Kidney epithelial cell (primary cell): ENCODE measurements at places on chromosomes 6 and 20. TPM values are rescaled to one million over a fixed set of nuclear protein-coding genes. Genes with fewer than 3 reads are reported as not detected.

- DNase-seq, result no peak
Measured at GRCh38 chr6:56511591-56511990, 131.1 kb downstream of the DST start.

DNA sequence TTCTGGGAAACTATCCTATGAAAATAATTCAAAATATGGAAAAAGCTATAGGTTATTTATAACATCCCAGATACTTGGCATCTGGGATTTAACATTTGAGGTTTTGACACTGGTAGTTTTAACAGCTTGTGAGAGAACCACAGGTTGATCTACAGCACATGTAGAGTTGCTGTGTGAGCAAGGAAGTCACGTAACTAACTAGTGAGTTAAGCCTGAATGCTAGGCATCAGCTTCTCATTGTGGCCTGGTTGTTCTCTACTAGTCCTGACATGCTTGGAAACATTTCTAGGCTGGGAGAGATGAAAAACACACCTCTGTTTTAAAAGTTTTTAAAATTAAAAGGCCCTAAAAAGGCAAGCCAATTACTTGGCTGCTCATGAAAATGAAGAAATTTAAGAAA is 28.2 kb downstream of the ESF1 start:
- DNase-seq, result no peak

DNA sequence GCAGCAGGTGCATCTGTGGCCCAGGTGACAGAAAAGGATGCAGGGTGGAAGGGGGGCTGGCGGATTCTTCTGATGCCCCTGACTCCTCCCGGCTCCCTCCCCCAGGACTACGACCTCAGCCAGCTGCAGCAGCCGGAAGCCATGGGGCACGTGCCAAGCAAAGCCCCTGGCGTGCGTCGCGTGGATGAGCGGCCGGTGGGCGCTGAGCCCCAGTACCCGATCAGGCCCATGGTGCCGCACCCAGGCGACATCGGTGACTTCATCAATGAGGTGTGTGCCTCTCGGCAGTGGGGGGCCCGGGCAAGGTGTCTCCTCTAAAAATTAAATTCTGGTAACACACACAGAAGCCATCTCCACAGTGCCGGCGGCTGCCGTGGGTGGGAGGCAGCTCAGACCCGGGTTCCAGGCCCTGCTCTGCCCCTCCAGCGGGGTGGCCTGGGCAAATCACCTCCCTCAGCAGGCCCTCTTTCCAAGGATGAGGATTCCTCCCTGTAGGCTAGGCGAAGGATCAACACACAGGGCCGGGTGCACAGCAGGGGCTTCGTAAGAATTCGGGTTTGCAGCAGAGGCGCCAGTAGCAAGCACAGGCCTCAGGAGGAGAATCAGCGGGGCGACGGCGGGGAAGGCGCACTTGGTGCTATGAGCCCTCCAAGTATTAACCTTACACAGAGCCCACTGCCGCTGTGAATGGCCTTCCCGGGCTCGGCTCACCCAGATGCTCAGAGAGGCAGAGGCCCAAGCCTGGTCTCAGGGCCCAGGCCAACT is 131.5 kb downstream of the TAF4 start:
- DNase-seq, result no peak

The MATN4 gene
- total RNA-seq, result not detected in 2 replicates

The TPD52L1 gene
- 57.7 and 63.3 TPM in 2 replicates for total RNA-seq

DNA sequence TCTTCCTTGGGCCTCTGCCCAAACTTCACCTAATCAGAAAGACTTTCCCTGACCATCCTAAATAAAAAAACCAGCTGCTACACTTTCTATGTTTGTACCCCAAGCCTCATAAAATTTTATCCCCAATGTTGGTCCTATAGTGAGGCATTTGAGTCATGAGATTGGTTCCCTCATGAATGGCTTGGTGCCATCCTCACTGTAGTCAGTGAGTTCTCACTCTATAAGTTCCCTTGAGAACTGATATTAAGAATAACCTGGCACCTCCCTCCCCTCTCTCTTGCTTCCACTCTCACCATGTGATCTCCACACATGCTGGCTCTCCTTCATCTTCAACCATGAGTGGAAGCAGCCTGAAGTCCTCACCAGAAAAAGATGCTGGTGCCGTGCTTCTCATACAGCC is 316.9 kb upstream of the PRDM1 start:
- DNase-seq, result no peak

DNA sequence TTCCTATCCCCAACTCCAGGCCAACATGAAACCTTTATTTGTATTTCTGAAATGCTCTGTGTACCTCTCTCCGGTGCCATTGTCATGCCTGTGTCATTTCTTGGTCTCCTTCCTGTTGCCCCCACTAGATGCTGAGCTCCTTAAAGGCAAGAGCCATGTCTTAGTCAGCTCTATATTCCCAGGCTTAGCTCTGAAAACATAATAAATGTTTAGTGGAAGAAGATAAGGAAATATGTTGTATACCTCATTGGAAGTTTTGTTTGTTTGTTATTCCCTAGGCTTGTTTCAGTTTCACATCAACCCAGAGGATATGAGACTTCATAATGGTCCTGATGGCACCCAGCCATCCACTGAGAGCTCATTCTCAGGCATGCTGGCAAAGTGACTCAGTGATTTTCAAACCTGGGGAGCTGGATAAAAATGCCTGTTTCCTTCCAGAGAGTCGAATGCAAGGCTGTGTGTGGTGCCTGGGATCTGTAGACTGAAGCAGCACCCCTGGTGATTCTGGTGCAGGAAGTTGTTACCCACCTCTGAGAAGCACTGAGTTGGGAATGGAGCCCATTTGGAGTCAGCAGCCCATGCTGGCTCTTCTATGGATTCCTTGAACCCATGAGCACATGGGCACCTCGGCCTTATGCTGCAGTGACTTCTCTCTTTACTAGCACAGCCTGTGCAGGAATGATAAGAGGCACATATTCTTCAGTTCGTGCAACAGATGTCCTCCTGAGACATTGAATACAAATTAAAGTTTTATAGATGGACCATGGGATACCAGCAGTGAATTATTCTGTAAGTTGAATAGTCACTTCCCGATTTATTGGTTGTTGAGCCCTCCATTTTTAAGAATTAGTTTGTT is 205.2 kb downstream of the FARS2 start:
- no peak for DNase-seq

GRCh38 chr20:50393242-50393641 is 116.9 kb upstream of the PTPN1 start:
- DNase-seq, result no peak

GRCh38 chr6:168996356-168996625 is 257.4 kb downstream of the THBS2 start:
- DNase-seq, result no peak

DNA sequence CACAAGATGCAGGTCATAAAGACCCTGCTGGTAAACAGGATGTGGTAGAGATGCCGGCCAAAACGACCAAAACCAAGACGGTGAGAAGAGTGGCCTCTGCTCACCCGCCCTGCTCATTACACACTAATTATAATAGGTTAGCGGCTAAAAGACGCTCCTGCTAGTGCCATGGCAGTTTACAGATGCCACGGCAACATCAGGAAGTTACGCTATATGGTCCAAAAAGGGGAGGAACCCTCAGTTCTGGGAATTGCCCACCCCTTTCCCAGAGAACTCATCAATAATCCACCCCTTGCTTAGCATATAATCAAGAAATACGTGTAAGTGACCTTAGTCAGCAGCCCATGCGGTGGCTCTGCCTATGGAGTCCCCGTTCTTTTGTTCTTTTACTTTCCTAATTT is 17.6 kb downstream of the BHLHE23 start:
- no peak for DNase-seq

The PACSIN1 gene
- 0.04 TPM in 1 of 2 replicates, not detected in the other for total RNA-seq

DNA sequence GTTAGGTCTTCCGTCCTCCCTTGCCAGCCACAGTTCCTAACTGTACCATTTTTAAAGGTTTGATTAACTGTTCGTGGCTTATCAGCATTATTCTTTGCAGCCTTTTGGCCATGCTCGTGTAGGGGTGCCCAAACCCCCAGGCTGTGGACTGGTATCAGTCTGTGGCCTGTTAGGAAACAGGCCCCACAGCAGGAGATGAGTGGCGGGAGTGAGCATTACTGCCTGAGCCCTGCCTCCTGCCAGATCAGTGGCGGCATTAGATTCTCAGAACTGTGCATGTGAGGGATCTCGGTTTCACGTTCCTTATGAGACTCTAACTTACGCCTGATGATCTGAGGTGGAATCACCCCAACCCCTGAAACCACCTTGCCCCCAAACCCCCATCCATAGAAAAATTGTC is 79.3 kb downstream of the TBC1D7 start:
- DNase-seq, result no peak

- DNase-seq, result no peak
Measured at GRCh38 chr6:54778731-54779130, 67.8 kb upstream of the FAM83B start.

The ARMH2 gene
- total RNA-seq, result not detected in 2 replicates

DNA sequence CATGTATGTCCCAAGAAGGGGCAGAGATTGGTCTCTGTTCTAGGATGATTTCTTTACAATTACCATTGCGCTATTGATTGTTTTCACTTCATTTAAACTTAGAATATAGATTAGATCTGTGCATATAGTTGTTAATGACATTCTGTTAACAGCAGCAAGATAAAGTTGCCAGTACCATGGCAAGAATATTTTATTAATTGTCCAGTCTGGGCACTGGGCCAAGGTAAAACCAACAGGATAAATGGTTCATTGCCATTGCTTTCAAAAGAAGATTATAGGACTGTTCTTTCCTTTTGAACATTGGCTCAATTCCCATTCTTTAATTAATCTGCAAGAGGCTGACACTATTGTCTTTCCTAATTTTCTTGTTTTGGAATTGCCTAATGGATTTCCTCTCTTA is 592.4 kb downstream of the RFPL4B start:
- no peak for DNase-seq

The RNF144B gene
- 13.2 and 15.5 TPM in 2 replicates for total RNA-seq

The CTSA gene
- 136 and 192 TPM in 2 replicates for total RNA-seq

The OR2J3 gene
- total RNA-seq, result not detected in 2 replicates

The NOTCH4 gene
- 2.4 and 2.9 TPM in 2 replicates for total RNA-seq

DNA sequence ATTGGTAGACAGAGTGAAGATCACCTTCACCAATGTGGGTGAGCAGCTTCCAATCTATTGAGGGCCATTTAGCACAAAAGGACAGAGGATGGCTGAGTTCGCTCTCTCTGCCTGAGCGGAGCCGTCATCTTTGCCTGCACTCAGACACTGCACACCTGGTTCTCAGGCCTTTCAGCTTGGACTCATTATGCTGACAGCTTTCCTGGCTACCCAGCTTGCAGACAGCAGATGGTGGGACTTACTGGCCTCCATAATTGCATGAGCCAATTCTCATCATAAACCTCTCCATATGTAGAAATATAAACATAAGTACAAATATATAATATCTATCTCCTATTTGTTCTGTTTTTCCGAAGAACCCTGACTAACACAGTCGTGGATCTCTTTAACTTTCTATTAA is 13.7 kb downstream of the TBXT start:
- DNase-seq, result no peak

The LKAAEAR1 gene
- not detected in 2 replicates for total RNA-seq

GRCh38 chr6:27541212-27541932 is 68.5 kb upstream of the ZNF184 start:
- DNase-seq, result no peak

DNA sequence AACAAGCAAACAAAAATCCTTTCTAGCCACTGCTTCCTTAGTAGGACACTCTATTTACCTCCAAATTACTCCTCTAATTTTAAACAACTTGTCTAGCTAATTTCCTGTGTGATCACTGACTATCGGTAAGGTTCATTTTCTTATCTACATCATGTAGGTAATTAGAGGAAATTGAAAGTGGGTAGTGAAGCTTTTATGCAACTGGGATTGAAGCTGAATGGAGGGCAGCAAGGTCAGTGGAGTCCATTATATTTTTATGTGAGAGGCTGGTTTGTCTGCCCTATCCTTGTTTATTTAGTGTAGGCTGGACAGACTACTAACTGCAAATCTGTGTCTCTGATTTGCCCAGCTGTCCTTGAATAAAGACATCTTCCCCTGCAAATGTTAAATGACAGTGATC is 88.5 kb upstream of the SIM1 start:
- DNase-seq, result no peak

DNA sequence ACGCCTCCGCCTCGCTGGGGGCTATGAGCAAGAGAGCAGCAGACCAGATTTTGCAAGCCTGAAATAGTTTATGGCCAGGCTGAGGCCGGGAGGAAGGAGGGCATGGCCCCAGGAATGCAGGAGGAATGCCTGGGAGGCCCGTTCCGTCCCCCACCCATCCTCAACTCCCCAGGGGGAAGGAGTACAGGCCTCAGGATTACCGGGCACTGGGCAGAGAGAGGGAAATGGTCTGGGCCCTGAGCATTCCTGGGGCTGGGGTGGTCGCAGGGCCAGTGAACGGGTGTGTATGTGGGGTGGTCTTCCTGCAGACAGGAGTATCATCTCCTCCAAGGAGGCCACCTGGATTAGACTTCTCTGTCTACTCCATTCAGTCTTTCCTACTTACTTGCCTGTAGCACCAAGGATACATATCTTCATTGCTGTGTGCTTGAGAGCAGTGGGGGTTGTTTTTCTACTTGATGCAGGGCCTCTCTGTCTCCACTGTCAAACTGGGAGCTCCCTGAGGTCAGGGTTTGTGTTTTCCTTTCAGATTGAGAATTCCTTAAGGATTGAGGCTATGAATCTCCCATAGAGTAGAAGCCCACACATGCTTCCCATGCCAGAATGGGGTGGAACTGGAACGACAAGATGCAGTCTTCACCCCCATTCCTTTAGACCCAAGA is 81.3 kb downstream of the VEGFA start:
- DNase-seq, result no peak

GRCh38 chr6:99613409-99613704 is 6.7 kb downstream of the PRDM13 start:
- no peak for DNase-seq

DNA sequence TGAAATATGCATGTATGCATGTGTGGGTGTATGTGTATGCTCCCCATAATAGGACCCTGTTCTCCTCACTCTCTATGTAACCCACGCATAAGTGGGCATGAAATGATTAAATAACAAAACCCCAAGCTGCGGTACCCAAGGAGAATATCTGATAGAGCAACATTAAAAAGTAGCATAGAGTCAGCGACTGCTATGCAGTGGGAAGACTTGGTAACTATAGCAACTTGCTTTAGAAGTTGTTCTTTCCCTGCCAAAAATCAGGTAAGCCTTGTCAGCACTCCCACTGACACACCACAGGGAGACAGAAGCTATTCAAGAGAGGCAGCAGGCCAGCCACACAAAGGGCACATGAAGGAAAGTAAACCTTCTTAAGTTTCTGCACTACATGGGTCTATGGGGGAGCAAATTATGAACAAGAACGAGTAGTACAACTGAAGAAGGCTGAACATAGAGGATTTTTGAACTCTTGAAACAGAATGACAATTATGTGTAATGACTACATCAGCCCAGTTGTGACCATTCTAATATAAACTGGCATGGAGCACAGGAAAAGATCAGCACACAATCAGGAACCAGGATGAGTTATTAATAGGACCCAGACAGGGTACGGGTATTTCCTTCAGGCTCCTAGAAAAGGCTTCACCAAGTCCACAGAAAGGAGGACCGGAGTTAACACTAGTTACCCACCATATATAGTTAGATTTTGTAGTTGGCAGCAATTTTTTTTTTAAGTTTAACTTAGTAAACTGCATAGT is 89.9 kb downstream of the GPR6 start:
- DNase-seq, result no peak

- no peak for DNase-seq
Measured at GRCh38 chr6:2890976-2891767, 11.9 kb downstream of the SERPINB9 start.
